ENCODE measurements at places on chromosomes 5 and 9.

GRCh38 chr5:170860415-170860814 is 1.4 kb upstream of the RANBP17 start:
- DNase-seq: no peak

- no peak for DNase-seq
Observed at GRCh38 chr5:146877783-146878475, 628 bp downstream of the PPP2R2B start.

DNA sequence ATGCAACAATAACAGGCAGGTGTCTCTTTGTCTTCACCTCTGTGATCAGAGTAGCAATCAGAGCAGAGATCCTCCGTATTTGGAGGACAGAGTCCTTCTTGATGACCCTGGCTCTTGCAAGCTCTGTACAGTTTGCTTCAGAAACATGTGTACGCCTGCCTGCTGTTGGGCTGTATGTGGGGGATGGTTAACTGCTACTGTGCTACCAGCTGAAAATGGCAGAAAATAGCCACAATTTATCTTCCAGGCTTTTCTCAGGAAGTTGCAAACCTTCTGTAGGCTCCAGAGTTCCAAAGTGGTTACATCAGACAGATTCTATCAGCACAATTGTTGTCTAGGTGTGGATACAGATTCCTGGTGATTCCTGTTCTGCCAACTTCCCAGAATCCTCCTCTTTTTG is 35.5 kb downstream of the DDX46 start:
- no peak for DNase-seq

GRCh38 chr5:156623381-156624040 is 226.6 kb upstream of the PPP1R2B start:
- DNase-seq: no peak

GRCh38 chr9:107064378-107064777 is 201.4 kb downstream of the ZNF462 start:
- no peak for DNase-seq
